ENCODE measurements at places on chromosomes 4 and X. TPM values are rescaled to one million over a fixed set of nuclear protein-coding genes. Genes with fewer than 3 reads are reported as not detected.

DGKQ gene
- total RNA-seq: 17.9 TPM

DNA sequence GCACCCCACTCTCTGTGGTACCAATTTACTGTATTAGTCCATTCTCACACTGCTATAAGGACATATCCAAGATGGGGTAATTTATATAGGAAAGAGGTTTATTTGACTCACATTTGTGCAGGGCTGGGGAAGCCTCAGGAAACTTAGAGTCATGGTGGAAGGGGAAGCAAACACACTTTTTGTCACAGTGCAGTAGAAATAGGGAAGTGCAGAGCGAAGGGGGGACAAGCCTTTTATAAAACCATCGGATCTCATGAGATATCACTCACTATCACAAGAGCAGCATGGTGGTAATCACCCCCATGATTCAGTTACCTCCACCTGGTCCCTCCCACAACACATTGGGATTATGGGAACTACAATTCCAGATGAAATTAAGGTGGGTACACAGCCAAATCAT is 766.9 kb upstream of the PCDH10 start:
- DNase-seq: no peak

- peak; percentile 71 for DNase-seq
These were observed 222.2 kb upstream of the DKK2 start for GRCh38 chr4:107258359-107258758.

- peak; percentile 95 for DNase-seq
These were observed 27.5 kb upstream of the SULT1B1 start for GRCh38 chr4:69787879-69788278.

BBS12 gene
- 6.8 TPM for total RNA-seq

DNA sequence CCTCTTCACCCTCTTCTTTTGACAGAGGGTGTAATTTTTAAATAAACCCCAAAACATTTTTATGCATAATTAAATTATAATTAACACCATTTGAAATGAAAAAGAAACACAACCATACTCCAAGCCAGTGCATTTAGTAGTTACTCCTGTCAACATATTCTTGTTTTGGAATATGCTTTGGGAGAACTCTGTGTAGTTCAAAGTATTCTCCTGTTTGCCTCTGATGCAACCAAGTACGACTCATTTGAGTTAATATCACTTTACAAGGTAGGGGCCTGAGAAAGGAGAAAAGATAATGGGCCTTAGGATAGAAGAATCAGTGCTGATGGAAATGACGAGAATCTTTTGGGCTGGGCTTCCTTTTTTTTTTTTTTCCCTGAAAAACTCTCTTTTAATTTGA is 2.7 kb downstream of the PTPN13 start:
- peak; percentile 38 for DNase-seq

- no peak for DNase-seq
These were observed 58.5 kb downstream of the STARD8 start for GRCh38 chrX:68705986-68706385.

POLN gene
- 1.6 TPM for total RNA-seq

DNA sequence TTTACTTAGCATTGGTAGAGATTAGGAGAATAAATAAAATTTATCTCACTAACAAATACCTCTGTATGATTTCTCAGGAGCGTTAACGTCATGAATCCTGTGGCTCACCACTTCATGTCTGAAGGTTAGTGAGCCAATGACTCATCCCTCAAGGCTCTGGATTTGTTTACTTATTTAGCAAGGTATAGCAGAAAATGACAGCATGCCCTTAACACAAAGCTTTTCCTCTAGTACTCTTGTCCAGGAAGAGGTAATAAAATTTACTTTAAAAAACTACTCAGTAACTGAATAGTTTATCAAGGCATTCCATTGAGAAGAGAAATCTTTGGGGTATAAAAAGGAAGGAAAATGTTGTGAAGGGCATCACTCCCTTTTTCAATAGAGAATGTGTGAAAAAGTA is 823.8 kb downstream of the CCSER1 start:
- DNase-seq: peak; percentile 96

DNA sequence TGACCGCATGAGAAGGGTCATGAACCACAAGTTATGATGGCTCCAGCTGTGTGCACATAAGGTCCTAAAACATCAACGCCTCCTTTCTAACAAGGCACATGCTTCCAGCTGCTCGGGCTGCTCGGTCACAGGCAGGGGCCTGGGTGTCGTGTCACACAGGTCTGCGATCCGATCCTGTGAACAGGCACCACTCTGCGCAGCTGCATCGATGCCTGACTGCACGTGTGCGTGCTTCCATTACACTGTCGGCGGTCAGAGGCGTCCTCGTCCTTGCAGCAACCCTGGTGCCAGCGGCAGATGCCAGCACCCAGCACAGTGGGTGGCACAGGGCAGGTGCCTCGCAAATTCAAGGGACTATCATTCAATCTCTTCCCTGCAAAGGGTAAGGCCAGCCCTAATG is 23.9 kb downstream of the ZFYVE28 start:
- no peak for DNase-seq
